ENCODE measurements at places on chromosomes 12 and 14. TPM values are rescaled to one million over a fixed set of nuclear protein-coding genes. Genes with fewer than 3 reads are reported as not detected.

CLECL1 gene
- total RNA-seq = not detected

SRRM4 gene
- 2.4 TPM for total RNA-seq

FOXA1 gene
- 196 TPM for total RNA-seq

CORO1C gene
- total RNA-seq = 68.3 TPM

GYS2 gene
- total RNA-seq = not detected

PLEK2 gene
- total RNA-seq = 0.67 TPM

DBX2 gene
- total RNA-seq = not detected

GALNT9 gene
- total RNA-seq = 0.36 TPM

HRK gene
- 6.9 TPM for total RNA-seq

HELB gene
- 7.0 TPM for total RNA-seq

VDR gene
- 0.38 TPM for total RNA-seq

INHBC gene
- not detected for total RNA-seq

CCDC88C gene
- 85.5 TPM for total RNA-seq

TULP3 gene
- 35.1 TPM for total RNA-seq

FAM181A gene
- total RNA-seq = not detected

TAS2R31 gene
- 8.6 TPM for total RNA-seq

FGD6 gene
- 68.2 TPM for total RNA-seq

LIN7A gene
- 8.2 TPM for total RNA-seq

- peak; percentile 58 for DNase-seq
Measured at GRCh38 chr12:51591016-51591901, at the start of gene SCN8A. Gene SCN8A, plus strand, starts transcription at chr12:51591233. Its CDS starts 71,585 bp downstream, at chr12:51662818.

GRCh38 chr12:105945880-105946279, 192.9 kb downstream of the NUAK1 start:
- no peak for DNase-seq

DNA sequence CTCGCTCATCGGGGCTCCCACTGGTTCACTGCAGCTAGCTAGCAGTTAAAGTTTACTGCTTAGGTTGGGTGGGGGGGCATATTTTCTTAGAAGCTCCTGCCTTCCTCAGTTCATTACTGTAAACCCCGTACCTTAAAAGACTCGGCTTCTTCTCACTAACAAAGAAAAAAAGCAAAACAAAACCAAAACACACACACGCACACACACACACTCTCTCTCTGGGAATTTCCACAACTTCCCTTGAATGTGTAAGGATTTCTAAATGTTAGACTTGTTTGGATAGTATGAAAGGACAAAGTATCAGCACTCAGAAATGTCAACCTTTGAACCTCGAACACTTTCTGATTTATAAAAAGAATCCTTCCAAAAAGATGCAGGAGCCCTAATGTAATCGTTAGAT, 927 bp downstream of the PTHLH start:
- DNase-seq = no peak

DNA sequence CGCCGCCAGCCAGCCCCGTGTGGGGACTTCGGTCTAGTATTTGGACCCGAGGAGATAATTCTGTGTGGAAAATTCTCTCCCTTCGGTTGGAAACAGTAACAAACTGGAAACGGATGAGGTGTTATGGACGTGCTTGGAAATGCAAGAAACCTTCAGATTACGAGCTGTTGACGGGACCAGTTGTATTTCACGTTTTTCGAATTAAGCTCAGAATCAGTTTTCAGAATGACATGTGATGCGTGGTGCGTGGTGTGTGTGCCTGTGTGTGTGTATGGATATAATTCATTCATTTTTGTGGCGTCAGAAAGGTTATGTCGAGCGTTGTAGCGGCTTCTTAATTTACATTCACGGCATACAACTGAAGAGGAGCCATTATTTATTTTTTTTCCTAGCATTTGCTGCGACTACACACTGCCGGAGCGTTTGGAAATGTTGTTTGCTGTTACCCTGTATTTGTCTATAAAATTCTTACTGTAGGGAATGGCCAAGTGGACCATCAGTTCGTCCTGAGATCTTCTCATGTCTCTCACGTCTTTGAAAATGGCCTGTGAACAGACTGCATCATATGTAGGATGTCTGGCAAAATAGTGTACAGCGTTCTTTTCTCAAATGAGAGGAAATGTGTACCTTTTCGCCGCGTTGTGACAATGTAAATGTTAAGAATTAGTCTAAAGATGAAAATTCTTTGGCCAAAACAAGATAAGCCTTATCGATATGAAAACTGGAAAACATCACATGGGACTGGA, 1.3 kb downstream of the TRAF3 start:
- no peak for DNase-seq

GRCh38 chr12:80551897-80552296, 107.9 kb downstream of the PTPRQ start:
- no peak for DNase-seq

GRCh38 chr14:95811813-95812212, 64.8 kb upstream of the TUNAR start:
- DNase-seq = no peak

GRCh38 chr14:103282932-103283331, 51.1 kb upstream of the EIF5 start:
- no peak for DNase-seq

DNA sequence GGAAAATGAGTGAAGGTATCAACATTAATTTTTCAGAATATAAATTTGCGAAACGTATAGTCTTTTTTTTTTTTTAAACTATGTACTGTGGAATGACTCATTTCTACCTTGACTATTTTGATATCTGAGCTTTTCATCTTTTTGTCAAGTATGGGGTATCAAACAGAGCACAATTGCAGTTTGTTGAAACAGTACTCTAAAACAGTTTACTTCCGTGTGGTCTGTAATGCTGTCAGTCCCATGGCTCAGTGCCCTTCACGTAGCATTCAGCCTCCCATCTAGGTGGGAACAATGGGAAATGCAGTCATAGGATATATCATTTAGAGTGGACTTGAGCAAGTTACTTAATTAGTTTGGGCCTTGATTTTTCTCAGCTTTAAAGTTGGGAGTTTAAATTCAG, 139.5 kb downstream of the ERC1 start:
- DNase-seq = no peak

- DNase-seq = no peak
Measured at GRCh38 chr12:14261096-14261495, 104.4 kb upstream of the ATF7IP start.

DNA sequence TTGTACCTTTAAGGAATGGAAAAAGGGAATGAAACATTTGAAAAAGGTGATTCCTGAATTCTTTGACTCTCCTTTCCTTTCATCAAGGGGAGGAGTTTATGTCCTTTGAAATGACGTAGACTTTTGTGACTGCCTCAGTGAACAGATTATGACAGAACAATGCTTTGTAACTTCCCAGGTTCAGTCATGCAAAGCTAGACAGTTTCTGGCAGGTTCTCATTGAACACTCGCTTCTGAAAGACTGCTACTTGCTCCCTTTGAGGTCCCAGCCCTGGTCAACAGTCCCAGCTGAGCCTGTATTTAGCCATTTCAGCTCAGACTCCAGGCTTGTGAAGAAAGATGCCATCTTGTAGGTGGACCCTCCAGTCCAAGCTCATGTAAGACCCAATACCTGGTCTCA, 1178.9 kb downstream of the BCL11B start:
- DNase-seq = no peak

GRCh38 chr12:39935839-39936238, 170.0 kb downstream of the SLC2A13 start:
- DNase-seq = no peak

GRCh38 chr12:124396544-124397398, 101.9 kb downstream of the RFLNA start:
- no peak for DNase-seq

- no peak for DNase-seq
Measured at GRCh38 chr12:84913129-84913515, 523 bp upstream of the SLC6A15 start.

GRCh38 chr12:105214670-105215375, 21.2 kb downstream of the APPL2 start:
- DNase-seq = no peak

DNA sequence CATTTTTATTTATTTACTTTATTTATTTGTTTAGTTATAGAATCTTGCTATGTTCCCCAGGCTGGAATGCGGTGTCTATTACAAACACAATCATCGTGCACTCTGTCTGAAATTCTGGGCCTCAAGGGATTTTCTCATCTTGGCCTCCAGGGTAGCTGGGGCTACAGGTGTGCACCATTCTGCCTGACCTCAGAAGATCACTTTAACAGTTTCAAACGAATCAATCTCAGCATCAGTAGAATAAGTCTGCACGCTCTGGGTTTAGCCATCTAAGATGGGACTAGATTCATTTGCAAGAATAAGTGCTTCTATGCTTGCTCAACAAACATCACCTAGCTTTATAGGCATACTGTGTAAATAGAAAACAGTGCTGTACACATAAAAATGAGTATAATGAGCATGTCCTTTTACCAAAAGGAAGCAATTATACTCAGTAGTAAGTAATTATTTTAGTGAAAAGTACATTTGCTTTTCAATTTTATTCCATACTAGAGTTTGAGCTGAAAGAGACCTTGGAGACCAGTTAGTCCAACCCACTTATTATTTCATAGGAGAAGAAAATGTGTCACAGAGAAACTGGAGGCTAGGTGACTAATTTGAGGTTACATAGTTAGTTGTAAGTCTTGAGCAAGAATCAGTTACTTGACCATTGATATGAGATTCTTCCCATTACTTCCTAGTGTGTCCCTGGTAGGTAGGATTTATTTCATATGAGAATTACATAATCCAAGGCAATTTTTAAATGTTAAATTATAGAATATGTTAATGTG, 456.5 kb upstream of the LMO3 start:
- DNase-seq = no peak

DNA sequence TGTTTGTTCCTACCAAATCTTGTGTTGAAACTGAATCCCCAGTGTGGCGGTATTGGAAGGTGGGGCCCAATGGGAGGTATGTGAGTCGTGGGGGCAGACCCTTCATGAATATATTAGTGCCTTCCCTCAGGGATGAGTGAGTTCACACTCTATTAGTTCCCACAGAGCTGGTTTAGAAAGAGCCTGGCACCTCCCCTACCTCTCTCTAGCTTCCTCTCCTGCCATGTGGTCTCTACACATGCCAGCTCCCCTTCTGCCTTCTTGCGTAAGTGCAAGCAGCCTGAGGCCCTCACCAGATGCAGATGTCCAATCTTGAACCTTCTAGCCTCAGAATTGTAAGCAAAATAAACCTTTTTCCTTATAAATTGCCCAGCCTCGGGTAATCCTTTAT, 105.8 kb downstream of the SPTSSA start:
- DNase-seq = no peak

DNA sequence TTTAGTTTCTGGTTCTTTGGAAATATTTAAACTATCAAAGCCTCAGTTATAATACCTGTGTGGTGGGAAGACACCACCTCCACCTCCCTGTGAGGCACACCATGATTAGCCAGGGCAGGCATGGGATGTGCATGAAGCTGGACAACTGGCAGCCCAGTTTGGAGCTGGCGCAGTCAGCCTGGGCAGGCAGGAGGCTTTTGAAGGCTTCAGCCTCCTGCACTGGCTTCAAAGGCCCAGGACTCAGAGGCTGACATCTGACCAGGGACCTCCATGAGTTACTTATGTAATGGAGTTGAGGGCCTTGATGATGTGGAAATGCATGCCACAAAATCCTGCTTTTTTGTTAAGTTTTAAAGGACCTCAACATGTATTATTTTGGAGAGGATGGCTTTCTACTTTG, 30.3 kb downstream of the C14orf132 start:
- no peak for DNase-seq

DNA sequence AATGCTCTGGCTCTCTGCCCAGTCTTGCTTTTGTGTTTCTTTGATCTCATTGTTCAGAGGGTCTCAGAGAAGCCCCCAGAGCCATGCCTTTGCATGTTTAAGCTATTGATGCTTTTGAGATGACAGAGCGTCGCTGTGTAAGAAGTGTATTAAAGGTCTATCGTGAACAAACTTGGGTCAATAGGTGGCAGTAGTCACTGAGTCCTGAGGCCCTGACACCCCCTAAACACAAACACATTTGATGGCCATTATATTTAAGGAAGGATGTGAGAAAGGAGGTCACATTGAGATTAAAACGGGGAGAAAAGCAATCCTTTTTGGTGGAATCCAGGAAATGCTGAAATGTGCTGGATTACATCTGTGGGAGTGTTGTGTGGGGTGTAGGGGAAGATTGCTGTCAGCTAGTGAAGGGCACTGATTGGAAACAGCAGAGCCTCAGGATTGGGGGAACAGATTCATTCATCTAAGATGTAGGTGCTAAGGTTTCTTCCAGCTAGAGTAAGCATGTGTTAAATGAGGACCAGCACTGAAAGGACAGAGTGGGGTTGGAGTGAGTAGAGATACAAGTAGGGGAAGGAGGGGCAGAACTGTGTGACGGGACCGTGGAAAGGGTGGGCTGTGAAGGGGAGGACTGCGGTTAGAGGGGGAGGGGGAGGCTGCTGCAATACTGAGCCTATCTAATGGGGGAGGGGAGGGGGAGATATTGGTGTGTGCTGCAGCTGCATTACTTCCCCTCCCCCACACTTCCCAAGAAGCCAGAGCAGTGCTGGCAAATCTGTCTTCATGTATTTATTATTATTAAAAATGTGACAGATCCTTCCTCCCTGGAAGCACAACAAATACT, 12.7 kb downstream of the NGDN start:
- no peak for DNase-seq

DNA sequence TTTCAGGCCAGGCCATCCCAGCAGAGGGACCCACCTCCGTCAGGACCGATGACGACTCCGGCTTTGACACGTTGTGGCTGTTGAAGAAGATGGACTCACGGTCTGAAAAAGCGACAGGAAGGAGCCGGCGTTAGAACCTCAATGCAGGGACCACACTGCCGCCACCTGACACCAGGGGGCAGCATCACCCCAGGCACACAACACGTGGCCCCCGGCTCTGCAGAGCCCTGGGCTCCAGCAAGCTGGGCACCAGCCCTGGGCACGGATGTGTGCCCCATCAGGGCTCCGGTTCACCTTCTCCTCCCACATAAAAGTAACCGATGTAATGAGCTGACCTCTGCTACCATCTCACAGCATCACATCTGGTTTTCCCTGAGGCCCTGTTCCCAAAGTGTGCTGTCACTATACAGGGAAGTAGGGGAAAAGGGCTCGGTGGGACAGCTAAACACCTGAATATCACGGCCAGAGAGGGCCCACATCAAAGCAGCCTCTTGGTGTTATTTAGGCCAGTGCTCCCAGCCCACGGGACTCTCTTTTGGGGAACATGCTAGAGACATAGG, 29.0 kb downstream of the CHGA start:
- DNase-seq = peak; percentile 70

- DNase-seq = no peak
Measured at GRCh38 chr14:61102549-61103466, 121.8 kb downstream of the SLC38A6 start.

DNA sequence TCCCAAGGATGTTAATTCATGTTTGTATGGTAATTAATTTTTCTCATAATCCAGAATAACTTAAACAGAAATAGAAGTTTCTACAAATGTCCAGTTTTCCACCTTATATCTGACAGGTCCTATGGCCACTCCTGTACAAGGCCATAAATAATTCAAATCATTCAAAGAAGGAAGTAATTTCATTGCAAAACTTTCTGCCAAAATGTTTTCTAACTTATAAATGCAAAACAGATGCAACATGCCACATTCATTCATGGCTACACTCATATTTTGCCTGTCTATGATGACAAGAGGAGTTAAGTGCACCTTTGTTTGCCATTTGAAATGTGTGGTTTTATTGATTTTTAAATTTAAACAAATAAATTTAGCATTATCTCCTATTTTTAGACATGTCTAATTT, 34.4 kb downstream of the ITPR2 start:
- DNase-seq = no peak

- no peak for DNase-seq
Measured at GRCh38 chr12:89923091-89923490, 214.5 kb upstream of the ATP2B1 start.

GRCh38 chr12:124904306-124905098, 9.9 kb downstream of the UBC start:
- no peak for DNase-seq

Measured in progenitor cell of endocrine pancreas (in vitro differentiated cells).